Fibroblast of skin of left biceps (primary cell): ENCODE measurements at places on chromosomes 1 and 21.
A peak's percentile ranks its signal among the peaks of the same experiment; 100 is the strongest.

DNA sequence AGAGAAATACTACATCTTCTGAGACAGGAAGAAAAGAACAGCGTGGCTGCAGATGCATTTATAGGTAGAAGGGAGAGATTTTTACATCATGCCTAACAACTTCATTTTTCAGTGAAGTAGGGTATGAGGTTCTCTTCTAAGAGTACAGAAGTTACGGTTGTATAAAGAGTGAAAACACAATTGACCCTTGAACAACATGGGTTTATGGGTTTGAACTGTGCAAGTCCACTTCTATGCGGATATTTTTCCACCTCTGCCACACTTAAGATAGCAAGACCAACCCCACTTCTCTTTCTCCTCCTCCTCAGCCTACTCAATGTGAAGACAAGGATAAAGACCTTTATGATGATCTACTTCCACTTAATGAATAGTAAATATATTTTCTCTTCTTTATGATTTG, 64.5 kb downstream of the RPAP2 start:
- DNase-seq, result no peak

DNA sequence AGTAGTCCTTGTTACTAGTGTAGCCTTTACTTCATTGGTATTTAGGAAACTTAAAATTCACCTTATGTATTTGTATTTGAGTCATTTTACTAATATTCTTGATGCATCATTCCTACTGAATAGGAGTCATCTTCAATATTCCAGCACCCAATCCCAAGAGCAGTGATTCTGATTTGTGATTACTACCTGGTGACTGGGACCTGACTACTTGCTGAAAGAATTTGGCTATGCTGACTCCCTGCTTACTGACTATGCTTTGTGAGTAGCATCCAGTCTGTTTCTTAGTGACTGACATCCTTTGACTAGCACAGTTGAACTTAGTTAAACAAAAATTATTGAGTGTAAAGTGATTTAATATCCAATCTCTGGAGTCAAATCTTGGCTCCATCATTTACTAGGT, 129.9 kb upstream of the NEGR1 start:
- DNase-seq, result no peak

DNA sequence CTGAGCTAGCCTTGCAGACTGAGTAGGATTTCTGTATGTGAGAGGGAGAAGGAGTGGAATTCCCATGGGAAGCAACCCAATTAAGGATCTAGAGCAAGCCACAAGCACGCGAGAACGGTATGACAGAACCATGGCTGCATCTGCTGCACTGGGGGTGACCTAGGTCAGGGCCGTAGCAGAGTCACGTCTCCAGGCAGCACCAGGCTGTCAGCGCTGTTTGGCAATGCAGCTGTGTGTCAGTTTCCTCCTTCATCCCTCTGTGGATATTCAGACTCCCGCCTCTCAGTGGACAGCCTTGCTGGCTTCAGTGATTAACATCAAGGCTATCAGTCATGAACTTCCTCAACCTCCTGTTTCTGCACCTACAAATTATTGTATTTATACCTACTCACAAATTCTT, 118.1 kb upstream of the PPP2R5A start:
- DNase-seq, result peak; percentile 8

DNA sequence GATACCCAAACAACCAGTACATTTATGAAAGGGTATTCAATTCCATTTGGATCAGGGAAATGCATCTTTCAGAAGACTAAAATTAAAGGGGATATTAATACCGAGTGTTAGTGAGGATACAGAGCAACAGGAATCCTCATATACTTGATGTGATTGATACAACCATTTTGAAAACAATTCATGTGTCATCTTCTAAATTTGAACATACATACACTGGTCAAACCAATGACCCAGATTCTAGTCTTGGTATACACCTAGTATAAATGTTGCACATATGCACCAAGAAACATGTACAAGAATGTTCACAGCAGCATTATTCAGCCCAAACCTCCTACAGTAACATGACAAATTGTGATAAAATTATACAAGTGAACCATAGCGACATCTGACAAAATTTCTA, 58.6 kb downstream of the ZNF644 start:
- DNase-seq, result no peak

- no peak for DNase-seq
These were observed 2.2 kb upstream of the FOXD3 start for GRCh38 chr1:63320022-63320721.

DNA sequence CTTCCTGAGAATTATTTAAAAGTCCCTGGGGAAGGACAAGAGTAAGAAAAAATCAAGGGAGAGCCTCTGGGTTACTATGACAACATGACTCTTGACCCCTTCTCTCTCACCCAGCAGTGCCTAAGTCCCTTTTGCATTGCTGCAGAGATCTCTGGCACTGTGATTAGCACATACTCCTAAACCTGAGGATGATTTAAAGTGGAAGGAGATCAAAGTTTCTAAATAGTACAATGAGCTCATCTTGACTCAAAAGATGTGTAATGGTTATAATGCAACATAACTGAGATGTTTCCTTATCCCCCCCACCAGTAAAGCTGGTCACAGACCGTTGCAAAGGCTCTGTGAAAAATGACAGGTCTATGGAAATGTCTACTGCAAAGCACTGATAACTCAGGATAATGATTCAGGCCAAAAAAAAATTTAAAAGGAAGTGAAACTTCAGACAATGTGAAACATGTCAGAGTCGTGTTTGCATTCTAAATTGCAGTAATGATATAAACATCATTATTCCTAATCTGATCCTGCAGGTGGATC, 519.2 kb downstream of the KIF26B start:
- DNase-seq, result no peak

DNA sequence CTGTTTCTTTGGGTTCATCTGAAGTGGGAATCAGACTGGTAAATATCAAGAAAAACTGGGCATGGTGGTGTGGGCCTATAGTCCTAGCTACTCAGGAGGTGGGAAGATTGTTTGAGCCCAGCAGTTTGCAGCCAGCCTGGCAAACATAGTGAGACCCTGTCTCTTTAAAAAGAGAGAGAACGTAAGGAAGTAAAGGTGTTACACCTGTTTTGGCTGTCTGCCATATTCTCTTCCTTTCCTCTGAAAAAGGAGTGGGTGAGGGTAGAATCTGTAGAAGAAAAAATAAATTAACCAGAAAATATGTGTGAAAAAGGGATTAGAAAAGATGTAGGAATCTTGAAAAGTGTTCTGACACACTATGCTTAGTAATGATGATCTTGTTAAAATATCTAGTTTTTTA, 20.0 kb downstream of the AHCYL1 start:
- DNase-seq, result no peak
